Fibroblast of villous mesenchyme (primary cell): ENCODE measurements at places on chromosomes 7 and 10.

GRCh38 chr7:126856691-126857291, 395.9 kb downstream of the GRM8 start:
- DNase-seq = peak; percentile 0

- no peak for DNase-seq
Measured at GRCh38 chr10:102405632-102406031, 10.1 kb downstream of the NFKB2 start.

DNA sequence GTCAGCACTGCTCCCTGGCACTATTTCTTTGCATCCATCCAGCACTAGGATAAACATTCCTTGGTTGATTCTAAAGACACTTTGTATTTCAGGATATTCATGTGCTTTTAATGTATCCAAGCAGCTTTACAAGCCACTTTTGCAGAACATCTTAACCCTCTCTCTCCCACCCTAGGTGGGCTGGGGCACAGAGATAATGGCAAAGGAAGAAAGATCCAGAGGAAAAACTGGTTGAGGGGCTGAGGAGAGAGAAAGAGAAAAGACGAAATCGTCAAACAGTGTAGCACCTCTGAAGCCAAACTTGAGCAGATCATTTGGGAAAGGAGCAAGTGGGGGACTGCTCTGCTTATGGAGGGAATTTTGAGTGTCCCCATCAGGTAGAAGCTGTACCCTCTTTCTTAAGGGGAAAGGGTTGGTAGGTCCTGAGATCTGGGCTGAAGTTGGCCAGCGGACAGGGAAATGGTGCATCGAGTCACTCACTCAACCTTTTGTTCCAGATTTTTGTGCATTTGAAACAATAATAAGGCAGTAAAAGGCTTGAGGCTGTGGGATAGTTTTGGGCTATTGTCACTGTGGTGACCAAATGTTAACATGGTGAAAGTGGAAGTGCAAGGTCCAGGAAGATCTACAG, 4.2 kb upstream of the HOXA13 start:
- DNase-seq = peak; percentile 17

DNA sequence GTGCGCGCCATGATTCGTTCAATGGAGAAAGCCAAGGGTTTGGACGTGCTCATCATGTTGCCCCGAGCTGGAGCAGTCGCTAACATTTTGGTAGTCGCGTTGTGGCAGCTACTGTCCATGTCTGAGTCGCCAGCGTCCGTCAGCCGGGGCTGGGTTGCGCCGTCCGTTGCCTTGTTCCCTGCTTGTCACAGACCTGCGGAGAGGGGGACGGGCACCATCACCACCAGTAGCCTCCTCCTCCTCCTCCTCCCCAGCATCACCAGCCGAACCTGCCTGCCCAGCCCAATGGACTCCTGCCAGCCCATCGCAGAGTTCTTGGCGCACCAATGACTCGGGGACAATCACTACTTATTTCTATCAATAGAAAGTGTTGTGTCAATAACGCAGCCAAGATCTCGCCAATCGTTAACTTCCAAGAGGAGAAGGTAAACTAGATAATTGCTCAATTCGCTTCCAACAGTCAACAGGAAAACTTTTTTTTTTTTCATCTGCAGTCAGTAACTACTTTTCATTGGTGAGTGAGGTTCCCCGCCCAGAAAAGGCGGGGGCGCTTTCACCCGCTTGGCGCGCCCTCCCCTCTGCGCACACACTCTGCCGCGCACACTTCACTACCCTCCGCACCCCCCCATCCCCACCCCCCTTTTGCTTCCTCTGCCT, at the start of gene FEZF1:
Gene FEZF1 (minus strand): TSS at position 432 of the 657 bp plus-strand sequence. CDS start 313 bp downstream, at position 119.
- DNase-seq = peak; percentile 9

DNA sequence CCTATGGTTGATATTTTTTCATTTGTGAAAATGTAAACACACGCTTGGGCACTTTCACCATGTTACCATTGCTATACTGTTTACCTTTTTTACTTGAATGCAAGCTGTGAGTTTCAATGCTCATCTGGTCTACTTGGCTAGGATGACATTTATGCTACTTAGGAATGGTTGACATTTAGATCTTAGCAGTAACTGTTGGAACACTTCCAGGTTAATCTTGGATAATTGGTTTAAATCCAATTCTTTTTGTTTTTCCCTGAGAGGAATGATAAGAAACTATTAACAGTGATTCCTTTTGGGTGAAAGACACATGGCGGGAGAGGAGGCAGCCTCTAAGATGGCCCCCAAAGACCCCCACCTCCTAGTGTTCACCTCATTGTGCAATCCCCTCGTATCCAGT, 51.4 kb upstream of the AMPH start:
- DNase-seq = no peak

GRCh38 chr7:155268921-155269650, 28.6 kb upstream of the INSIG1 start:
- no peak for DNase-seq

GRCh38 chr7:48274662-48275061, 103.4 kb downstream of the ABCA13 start:
- DNase-seq = peak; percentile 55

DNA sequence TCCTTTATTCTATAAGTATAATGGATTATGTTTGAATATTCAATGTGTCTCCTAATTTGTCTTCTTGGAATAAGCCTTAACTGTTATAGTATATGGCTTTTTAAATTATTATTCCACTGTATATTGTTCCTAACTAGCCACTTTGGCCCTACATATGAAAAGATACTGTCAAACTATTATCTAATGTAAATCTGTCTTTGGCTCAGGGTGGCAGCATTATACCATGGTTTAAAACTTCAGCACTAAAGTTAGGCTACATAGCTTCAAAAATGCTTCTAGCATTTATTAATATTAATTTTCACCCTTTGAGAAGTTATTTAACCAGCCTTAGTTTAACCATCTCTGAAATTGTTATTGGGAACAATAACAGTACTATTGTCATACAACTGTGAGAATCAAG, 543.1 kb upstream of the MBL2 start:
- DNase-seq = no peak

DNA sequence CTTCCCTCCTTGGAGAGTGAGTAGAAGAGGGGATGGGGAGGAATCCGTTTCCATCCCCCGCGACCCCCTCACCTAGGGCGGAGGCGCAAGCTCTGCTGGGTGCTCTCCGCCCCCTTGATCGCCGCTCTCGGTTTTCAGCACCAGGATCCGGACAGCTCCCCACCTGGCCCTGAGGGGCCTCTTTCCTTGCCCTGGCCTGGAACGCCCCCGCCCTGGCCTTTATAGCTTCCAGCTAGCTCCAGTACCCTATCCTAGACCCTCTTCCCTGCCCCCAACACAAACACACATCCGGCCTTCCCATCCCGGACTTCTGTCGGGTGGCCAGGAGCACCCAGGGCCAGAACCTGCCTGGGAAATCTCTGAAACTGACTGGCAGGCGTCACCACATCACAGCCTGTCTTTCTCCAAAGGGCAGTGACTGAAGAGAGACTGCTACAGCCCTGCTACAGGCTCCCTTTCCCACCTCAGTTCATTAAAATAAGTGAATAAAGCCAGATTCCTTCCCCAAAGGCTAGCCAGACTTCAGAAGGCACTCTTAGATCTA, 72.3 kb upstream of the LEP start:
- DNase-seq = peak; percentile 17
